ENCODE measurements at places on chromosomes 5 and 9.

- no peak for DNase-seq
Observed at GRCh38 chr9:78358329-78359051, 61.6 kb downstream of the PSAT1 start.

- DNase-seq = no peak
Observed at GRCh38 chr5:136084698-136085097, 47.9 kb upstream of the SMAD5 start.

- no peak for DNase-seq
Observed at GRCh38 chr9:33388110-33388994, 14.0 kb downstream of the AQP7 start.

- DNase-seq = no peak
Observed at GRCh38 chr9:104961701-104962359, 33.9 kb upstream of the ABCA1 start.

GRCh38 chr5:163094492-163095180, 342.8 kb upstream of the CCNG1 start:
- DNase-seq = no peak

- no peak for DNase-seq
Observed at GRCh38 chr5:3736926-3737325, 141.3 kb downstream of the IRX1 start.

DNA sequence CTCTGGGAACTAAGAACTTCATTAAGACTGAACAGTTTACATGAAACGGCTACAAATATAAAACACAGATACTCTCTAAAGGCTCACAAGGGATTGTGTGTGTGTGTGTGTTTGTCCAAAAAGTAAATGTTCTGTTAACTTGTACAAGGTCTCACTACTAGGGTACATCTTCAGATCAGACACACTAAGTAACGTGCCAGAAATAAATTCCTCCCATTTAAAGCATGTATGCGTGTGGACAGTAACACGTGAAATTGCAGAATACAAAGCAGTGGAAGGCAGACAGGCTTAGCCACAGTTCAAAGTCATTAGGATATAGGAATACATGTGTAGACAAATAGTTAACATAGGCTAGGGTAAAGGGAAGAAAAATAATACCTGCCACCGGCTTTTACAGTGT, 1.8 kb downstream of the BNC2 start:
- DNase-seq = no peak

DNA sequence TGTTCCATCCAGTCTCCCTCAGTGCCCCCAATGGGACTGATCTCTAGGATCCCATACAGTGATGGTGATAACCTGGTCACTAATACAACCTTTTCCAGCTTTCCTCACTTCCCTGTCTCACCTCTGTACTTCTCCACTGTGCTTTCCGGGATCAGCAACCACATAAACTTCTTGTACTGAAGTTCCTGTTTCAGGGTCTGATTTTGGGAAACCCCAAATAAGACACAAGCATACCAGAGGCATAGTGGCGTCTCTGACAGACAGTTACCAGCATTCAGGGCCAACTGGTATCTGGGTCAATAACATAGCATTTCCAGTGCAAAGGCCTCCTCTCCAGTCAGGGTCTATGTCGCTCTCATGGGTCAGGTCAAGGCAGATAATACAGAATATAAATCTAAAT, 64.3 kb downstream of the GLDC start:
- no peak for DNase-seq

- DNase-seq = no peak
Observed at GRCh38 chr9:11962327-11962726, 730.9 kb upstream of the TYRP1 start.

DNA sequence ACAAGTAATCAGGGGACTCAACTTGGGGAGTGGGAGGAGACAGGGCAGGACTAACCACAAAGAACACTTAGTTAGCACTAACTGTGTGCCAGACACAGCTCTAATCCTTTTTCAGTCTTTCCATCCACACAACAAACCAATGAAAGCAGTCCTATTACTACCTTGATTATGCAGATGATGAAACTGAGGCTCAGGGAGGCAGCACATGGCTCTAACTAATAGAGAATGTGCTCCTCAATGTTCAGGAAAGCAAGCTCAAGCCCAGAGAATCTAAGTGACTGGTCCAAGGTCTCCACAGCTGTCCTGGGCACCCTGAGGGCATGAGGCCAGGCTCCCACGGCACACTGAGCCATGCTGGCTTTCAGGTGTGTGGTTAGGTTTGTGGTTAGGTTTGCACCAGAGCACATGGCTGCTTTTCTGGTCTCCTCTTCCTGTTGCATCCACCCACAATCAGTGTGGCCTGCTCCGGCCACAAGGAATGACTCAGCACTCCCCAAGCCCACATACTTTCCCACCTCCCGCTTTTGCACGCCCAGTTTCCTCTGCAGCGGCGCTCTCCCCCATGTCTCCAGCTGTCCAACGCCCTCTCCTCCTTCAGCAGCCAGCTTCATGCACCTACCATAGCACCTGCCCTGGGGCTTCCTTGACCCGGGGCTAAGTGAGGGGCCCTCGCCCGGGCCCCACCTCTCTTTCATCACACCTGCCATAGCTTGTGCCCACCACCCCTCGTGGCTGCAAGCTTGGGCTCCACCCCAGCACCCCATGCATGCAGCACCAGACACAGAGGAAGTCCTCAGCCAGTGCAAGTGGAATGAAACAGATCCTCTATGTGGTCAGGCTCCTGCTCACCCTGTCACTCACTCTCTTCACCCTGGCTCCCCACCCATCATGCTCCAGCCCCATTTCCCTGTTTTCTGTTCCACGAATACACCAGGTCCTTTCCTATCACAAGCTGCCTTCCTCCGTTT, 133.1 kb downstream of the GABBR2 start:
- no peak for DNase-seq

DNA sequence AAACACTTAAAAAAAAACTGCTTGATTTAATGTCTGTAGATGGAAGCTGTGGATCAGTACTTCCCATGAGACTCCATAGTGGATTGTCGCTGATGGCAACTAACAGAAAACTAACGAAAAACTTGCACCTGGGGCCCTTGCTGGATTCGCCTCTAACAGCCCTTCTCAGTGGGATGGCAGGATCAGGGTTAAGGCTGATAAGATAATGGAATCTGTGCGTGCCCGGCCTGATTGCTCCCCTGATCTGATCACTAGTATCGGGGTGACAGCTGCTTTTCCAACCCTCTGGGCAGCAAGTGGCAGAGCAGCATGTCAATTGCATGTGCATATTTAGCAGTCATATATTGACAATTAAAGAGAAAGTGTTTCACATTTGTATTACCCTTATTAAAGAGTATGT, 185.8 kb upstream of the ELAVL2 start:
- no peak for DNase-seq
